ENCODE measurements at places on chromosomes 16 and 17.

GRCh38 chr16:4414187-4414917, 2.0 kb downstream of the CORO7 start:
- DNase-seq: no peak

- DNase-seq: no peak
These were observed 108.4 kb downstream of the SYCE1L start for GRCh38 chr16:77307426-77308162.

DNA sequence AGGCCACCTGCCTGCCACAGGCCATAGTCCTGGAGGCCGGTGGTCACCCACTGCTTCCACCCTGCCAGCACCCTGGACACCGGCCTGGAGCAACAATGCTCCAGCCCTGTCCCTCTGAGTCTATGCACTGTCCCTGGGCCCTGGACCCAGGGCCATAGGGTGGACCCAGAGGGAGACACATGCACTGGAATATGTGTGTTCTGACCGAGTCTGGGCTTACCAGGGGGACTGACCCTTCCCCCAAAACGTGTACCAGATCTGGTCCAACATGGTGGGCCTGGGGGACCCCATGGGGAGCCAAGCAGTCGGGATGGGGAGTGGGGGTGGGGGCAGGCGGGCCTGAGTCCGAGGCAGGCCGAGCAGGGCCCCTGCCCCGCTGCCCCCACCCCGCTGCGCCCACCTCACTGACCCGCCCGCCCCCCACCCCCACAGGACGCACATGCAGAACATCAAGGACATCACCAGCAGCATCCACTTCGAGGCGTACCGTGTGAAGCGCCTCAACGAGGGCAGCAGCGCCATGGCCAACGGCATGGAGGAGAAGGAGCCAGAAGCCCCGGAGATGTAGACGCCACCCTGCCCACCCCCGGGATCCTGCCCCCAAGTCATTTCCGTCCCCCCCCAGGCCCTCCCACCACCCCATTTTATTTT, 357.4 kb downstream of the SEC14L1 start:
- no peak for DNase-seq

DNA sequence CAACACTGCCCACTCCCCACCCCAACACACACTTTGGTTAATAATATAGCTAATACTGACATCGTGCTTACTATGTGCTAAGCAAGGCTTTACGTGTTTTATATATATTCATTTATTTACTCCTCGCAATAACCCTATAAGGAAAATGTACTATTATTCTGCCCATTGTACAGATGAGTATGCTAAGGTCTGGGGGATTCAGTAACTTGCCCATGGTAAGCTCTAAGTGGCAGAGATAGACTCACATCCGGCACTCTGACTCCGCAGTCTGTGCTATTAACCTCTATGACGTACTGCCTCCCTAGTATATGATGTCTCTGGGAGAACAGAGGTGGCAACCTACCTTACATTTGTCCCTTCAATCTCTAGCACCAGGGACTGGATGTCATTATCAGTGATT, 12.7 kb downstream of the CFAP20 start:
- DNase-seq: no peak

DNA sequence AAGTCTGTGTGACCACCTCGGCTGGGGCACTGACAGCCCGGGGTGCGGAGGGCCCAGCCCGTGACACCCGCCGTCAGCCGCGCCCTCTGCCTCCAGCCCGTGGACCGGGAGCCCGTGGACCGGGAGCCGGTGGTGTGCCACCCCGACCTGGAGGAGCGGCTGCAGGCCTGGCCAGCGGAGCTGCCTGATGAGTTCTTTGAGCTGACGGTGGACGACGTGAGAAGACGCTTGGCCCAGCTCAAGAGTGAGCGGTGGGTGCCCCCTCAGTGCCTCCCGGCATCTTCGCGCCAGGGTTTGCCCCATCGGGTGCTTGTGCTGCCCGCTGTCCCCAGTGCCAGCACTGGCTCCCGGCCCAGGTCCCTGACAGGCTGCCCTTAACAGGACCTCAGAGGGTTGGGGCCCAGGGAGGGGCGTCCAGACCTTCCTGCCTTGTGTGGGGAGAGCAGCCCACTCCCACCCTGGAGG, 13.7 kb downstream of the CENPX start:
- DNase-seq: no peak

- peak; percentile 63 for DNase-seq
These were observed 20.8 kb downstream of the ZP2 start for GRCh38 chr16:21190599-21190998.

- DNase-seq: no peak
These were observed at the start of gene ITGAX for GRCh38 chr16:31354394-31355291. TSS of gene ITGAX (plus strand) at chr16:31355176. CDS start at chr16:31355255, 79 bp downstream.
